Stimulated activated CD8-positive, alpha-beta memory T cell treated with anti-CD3 and anti-CD28 coated beads, Interleukin-4, amount 100 ng/mL, for 1 hour (primary cell): ENCODE measurements at places on chromosomes 11 and 22.

DNA sequence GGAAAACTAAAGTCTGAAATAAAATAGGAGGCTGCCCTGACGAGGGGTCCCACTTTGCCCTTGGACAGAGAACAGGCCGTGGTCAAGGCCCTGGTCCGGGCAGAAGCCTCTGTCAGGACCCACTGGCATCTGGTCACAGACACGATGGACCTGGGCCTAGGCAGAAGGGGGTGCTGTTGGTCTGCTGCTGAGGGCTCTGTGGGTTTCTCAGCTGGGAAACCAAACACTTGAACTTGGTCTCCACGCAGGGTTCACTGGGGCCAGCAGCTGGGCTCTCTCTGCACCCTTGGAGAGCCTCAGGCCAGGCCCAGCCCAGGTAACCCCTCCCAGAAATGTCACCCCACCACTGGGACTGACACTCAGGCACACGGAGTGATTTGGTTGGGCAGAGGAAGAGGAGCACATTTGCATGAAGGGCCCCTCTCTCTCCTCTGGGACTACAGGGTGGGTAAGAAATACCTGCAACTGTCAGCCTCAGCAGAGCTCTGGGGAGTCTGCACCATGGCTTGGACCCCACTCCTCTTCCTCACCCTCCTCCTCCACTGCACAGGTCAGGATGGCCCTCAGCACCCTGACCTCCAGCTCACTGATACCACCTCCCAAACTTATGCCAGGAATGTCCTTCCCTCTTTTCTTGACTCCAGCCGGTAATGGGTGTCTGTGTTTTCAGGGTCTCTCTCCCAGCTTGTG, 48.1 kb upstream of the TOP3B start:
- DNase-seq, result no peak

DNA sequence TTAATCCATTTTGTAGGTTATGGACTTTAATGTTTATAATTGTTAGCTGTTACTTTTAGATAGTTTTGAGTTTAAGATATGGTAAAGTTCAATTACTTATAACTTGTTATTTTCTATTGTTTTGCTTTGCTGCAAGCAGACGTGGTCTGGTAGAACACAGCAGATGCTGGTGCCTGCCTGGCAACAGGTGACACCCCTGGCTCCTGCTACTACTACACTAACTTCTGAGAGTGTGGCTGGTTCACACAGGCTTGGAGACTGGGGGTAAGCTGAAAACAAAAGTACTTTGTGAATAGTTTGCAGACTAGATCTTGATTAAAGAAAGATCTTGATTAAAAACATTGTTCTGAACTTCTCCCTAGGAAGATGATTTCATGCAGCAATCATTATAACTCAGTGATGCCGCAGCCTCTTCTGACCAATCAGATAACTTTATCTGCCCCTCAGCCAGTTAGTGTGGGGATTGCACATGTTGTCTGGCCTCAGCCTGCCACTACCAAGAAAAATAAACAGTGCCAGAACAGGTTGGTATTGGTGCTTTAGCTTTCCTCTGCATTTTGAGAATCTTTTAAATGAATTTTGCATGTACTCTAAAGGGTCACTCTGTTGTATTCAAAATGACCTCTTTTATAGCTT, 90.4 kb downstream of the HIPK3 start:
- DNase-seq, result no peak

- no peak for DNase-seq
Observed at GRCh38 chr11:113623114-113623513, 83.0 kb downstream of the TMPRSS5 start.

DNA sequence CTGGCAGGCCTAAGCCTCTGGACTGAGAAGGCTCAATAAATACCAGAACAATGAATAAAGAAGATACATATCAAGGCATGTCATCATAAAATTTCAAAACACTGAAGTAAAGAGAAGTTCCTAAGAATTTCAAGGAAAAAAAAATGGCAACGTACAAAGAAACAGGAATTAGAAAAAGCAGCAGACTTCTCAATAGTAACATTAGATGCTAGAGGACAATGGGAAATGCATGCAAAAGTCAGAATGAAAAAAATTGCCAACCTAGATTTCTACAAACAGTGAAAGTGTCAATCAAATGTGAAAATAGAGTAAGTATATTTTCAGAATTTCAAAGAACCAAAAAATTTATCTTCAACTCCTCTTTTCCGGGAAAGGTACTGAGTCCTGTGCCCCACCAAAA, 125.0 kb downstream of the KCNC1 start:
- no peak for DNase-seq

DNA sequence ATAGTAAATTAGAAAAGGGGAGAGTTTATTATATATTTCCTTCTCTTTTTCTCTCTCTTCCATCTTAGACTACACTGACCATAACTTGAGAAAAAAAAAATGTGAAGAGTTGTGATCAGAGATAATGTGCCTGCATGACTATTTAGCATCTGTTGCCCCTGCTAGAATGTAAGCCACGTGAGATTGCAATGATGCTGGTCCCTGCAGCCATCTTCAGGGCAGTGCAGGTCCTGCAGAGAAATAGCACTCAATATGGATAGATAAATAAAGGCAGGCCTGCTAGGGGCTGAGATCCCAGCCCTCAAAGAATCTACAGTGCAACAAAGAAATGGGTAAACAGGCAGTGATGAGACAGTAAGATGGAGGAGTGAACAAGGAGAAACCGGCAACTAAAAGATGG, 7.8 kb upstream of the DKK3 start:
- DNase-seq, result no peak

GRCh38 chr11:76526878-76527277, 82.1 kb downstream of the EMSY start:
- DNase-seq, result no peak

- no peak for DNase-seq
Observed at GRCh38 chr22:49077036-49077393, 750.7 kb downstream of the BRD1 start.

GRCh38 chr11:32374261-32374711, 61.1 kb downstream of the WT1 start:
- no peak for DNase-seq

GRCh38 chr11:115360186-115360824, 143.9 kb downstream of the CADM1 start:
- DNase-seq, result no peak

GRCh38 chr11:14872032-14872431, 20.0 kb downstream of the CYP2R1 start:
- DNase-seq, result no peak

- DNase-seq, result no peak
Observed at GRCh38 chr11:30452842-30453241, 129.9 kb downstream of the ARL14EP start.

DNA sequence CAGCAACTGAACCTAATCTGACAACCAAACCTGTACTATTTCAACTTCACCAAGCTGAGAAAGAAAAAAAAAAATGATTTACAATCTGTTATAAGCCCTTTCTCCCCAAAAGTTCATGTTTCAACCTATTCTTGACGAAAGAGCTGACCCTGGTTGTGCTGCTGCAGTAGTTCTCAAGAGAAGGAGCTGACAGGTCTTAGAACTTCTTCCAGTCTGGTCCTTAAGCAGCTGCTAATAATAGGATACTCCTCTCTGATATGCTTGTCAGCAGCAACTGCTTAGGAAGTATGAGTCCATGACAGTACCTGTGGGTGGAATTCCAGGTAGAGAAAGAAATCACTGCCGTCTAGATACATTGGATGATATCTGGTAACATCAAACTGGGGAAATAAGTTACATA, 735.1 kb upstream of the CCDC90B start:
- no peak for DNase-seq

GRCh38 chr11:36513965-36514364, 3.9 kb upstream of the TRAF6 start:
- DNase-seq, result no peak

GRCh38 chr22:42080287-42080686, 787 bp downstream of the SMDT1 start:
- DNase-seq, result no peak

- DNase-seq, result no peak
Observed at GRCh38 chr11:71298761-71299181, 46.4 kb upstream of the SHANK2 start.

- DNase-seq, result no peak
Observed at GRCh38 chr11:12097219-12097618, 13.2 kb upstream of the MICAL2 start.

GRCh38 chr11:60129853-60130252, 41.4 kb downstream of the MS4A2 start:
- DNase-seq, result no peak

GRCh38 chr11:64729851-64730382, 6.9 kb upstream of the NRXN2 start:
- no peak for DNase-seq

- no peak for DNase-seq
Observed at GRCh38 chr11:6442441-6442840, 1.7 kb upstream of the HPX start.
